ENCODE measurements at places on chromosomes 16 and 17.

DNA sequence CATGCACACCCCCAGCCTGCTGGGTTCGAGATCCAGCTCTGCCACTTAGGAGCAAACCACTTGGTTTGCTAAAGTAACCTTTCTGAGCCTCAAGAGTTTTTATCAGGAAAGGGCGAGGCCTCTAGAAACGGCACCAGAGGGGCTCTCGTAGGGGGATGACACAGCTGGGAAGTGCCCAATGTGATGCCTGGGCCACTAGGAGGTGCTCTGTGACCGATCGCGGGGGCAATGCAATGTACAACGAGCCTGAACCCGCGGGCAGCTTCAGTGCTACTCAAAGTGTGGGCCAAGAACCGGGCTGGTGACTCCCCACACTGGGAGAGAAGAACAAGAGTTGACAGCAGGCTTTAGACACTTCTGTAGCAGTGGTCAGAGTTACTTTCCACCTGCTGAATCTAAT lies 9.4 kb downstream of the C16orf89 start:
- peak; percentile 43 for DNase-seq

GRCh38 chr17:54029986-54030385 lies 207.3 kb downstream of the KIF2B start:
- no peak for DNase-seq

DNA sequence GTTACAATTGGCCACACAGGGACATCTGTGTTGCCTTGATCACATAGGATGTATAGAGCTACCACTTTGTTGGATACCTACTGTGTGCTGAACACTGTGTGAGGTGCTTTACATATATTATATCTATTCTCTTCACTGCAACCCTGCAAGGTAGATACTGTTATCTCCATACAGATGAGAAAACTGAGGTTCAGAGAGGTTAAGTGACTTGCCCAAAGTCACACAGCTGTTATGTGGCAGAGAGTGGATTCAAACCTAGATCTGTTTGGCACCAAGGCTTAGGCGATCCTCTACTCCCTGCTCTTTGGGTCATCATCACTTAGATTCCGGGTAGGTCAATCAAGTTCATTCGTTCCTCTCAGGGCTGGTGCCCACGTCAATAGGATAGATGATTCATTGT lies 260.5 kb upstream of the IRX3 start:
- DNase-seq = no peak

- no peak for DNase-seq
Measured at GRCh38 chr16:86389566-86390328, 120.6 kb upstream of the FOXF1 start.

DNA sequence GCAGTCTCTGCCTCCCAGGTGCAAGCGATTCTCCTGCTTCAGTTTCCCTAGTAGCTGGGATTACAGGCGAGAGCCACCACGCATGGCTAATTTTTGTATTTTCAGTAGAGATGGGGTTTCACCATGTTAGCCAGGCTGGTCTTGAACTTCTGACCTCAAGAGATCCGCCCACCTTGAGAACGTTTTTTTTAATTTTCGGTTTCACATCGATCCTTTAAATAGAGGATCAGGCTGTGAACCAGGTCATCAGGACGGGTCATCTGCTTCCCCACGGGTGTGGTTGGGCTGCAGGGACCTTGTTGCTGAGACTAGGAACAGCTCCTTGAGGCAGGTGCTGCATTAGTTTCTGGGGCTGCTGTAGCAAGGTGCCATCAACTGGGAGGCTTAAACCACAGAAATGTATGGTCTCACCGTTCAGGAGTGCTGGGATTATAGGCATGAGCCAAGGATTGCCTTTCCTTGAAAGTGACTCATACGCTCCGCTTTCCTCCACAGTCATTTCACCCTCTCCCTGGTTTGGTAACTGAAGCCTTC lies 7.9 kb upstream of the NAGPA start:
- DNase-seq = no peak

GRCh38 chr16:65967376-65967775 lies 399.1 kb upstream of the CDH5 start:
- DNase-seq = no peak

DNA sequence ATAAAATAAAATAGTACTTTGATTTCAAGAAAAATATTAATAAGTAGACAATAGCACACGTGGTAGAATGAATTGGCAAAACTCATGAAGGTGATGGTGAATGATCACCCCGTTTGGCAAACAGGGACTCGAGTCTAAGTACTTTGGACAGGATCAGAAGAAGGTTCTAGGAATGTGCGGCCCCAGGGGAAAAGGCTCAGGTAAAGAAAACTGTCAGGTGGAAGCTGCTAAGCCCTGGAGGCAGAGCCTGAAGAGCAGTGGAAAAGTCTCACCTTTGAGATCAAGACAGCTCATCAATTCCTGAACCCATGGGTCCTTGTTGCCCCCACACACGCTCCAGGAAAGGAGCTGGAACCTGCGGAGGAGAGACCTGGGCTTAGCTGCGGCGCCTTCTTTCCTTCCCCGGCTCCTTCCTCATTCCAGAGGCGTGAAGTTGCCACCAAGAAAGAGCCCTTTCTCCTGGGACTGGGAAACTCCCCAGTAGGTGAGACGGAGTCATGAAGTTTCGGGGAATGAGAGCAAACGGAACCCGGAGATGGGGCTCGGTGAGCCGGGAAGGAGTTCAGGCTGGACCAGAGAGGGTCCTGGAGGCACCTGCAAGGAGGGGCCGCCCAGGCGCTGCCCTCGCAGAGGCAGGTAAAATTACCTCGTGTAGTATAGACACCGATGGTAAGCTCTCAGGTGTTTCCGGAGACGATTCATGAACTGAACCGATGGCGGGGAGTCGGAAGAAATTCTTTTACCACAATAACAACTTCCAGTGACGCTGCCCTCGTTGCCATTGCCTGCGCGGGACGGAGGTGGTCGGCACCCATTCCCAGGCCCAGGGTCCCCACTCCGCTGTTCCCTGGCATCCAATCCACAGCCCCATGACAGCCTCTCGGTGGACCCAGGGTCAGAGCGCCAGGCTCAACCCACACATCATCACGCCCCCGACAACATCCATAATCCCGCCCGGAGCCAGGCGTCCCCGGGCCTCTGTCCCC lies 1.2 kb upstream of the ZMYND15 start:
- peak; percentile 43 for DNase-seq

- no peak for DNase-seq
Measured at GRCh38 chr16:25235991-25236390, 19.2 kb downstream of the AQP8 start.

DNA sequence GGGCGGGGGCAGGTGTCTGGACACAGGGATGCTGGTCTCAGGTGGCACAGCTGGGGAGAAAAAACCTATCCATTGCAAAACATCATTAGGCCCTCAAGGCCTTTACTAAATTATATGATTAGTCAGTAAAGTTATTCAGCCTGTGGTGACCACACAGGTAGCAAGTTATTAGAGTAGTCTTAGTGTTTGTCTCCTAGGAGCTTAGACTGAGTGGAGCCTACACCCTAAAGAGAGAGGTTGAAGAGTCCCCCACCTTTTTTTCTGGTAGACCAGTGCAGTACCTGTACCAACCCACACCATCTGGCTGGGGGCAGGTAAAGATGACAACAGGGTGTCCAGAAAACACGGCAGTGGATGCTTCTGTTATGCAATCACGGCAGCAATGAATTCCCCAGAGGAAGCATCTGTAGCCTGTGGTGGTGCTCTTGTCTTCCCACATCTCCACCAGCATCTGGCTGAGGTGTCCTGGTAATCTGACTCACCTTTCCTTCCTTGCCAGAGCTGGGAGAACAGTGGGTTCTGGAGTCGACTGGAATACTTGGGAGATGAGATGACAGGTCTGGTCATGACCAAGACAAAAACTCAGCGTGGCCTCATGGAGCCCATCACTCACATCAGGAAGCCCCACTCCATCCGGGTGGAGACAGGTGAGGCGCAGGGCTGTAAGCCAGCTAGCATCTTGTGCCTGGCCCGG lies 11.0 kb downstream of the MYCBPAP start:
- no peak for DNase-seq

GRCh38 chr16:81861503-81861902 lies 82.4 kb downstream of the PLCG2 start:
- no peak for DNase-seq

GRCh38 chr17:38560503-38561318 lies 45.0 kb downstream of the SRCIN1 start:
- peak; percentile 43 for DNase-seq

DNA sequence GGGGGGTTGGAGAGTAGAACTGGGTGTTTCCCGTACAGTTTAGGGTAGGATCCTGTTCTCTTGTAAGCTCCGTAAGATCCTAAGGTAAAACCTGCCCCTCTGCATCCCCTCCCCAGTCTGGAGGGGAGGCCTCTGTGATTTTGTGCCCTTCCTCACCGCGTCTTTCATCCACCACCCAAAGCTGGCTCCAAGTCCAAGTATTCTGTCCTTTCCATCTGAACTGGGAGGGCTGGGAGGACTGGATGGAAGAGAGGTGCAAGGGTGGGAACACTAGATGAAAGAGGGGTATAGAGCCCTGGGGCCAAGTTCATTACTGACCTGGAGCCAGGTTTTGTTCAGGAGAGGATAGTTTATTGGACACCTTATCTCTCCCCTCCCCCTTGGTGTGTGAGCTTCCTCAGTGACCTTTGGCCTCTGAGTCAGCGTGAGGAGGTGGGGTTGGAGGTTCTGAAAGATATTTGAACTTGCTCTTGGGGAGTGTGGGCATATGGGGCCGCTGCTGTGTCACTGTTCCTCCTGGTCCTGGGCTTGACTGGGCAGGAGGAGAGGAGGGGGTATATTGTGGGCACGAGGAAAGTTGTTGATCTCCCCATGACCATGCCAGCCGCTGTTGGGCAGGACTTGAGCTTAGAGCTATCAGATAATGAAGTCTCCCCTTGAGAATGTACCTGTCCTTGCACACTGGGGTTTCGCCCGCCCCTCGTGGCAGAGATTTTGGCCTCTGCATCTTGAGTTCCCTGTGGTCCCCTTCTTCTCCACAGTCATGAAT lies 1.6 kb downstream of the LASP1 start:
- DNase-seq = peak; percentile 72

GRCh38 chr17:82449131-82449882 lies 1.2 kb downstream of the CYBC1 start:
- peak; percentile 72 for DNase-seq

DNA sequence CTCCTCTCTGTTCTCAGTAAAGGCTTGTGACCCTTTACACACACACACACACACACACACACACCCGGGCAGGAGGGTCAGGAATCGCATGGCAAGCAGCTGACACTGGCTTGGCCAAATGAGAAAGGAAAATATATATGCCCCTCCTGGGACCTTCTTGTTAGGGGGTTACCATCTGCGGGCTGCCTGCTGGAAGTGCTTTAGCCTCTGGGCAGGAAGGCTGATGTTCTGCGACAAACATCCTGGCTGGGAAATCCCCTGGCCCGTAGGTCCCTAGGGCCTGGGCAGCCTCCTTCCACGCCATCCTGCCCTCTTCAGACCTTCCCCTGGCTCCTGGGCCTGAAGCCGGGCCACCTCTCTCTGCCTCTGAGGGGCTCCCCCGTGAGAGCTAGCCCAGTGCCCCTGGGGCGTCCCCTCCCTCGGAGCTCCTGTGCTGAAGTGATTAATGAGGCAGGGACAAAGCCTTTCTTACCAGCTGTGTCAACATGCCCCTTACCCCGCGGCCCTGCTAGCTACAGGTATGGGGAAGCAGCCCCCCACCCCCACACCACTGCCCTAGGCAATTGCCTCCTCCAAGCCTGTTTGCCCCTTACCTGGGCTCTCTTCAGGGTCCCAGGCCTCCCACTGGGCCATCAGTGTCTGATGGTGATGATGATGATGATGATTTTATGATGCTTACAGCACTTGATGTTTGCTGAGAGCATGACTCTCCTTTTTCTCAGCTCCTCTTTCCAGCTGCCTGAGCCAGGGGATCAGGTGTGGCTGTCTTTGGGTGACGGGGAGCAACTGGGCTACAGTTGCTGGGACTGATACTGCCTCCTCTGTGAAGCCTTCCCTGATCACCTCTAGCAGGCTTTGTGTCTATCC lies 32.8 kb upstream of the ETV4 start:
- DNase-seq = peak; percentile 22

DNA sequence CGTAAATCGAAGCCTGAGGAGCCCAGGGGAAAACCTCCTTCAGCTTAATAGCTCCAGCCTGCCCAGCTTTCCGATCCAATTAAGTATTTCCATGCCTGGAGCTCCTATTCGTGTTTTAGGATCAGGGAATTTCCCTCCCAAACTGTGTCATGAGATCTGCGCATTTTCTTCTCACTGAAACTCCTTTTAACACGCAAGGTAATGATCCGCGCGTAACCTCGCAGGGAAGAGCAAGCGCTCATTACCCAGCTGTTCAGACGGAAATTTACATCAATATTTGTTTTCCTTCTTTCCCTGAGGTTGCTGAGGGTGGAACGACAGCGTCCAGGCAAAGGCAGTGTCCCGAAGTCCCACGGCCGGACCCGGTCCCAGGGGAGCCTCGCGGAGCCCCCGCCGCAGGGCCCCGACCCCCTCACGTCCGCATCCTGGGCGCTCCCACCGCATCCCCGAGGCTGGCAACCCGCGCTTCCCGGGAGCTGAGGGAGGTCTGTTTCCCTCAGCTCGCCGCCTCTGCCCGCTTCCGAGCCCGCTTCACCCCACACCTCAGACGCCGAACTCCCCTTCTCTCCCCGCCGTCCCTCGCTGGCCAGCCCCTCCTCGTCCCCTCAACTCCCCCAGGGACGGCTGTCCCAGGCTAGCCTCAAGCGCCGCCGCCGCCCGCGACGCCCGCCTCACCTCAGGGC lies 415 bp downstream of the ABCA5 start:
- DNase-seq = no peak

GRCh38 chr16:78925083-78925767 lies 675.3 kb downstream of the MAF start:
- DNase-seq = peak; percentile 22

DNA sequence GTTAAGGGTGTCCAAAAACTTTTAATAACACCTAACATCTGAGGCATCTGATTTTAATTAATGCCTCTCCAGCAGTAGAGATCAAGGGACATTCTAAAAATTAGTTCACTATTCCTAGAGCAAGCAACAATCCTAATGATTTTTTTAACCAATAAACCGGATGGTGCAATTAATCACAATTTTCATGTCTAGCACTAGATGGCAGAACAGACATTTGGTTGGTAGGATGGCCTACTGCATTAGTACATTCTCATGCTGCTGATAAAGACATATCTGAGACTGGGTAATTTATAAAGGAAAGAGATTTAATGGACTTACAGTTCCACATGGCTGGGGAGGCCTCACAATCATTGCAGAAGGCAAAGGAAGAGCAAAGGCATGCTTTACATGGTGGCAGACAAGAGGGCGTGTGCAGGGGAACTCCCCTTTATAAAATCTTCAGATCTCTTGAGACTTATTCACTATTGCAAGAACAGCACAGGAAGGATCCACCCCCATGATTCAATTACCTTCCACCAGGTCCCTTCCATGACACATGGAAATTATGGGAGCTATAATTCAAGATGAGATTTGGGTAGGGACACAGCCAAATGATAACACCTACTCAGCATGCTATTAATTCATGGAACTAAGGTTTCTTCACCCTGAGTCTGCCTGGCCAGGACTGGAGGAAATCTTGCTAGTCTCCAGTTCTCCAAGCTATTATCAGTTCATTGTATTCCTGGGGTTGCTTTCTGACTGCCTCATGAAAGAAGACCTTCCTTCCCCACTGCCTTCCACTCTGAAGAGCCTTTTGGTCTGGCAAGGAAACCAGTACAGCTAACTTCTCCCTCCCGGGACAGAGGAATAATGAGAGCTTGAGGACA lies 24.8 kb downstream of the HS3ST3A1 start:
- DNase-seq = no peak
